ENCODE measurements at places on chromosomes 2 and 18. TPM values are rescaled to one million over a fixed set of nuclear protein-coding genes. Genes with fewer than 3 reads are reported as not detected.

Gene VAMP8
- 183 TPM for polyA plus RNA-seq

Gene C2orf81
- polyA plus RNA-seq: 0.81 TPM

Gene MAL
- 3.8 TPM for polyA plus RNA-seq

Gene FOXD4L1
- 0.45 TPM for polyA plus RNA-seq

Gene CCDC85A
- 1.2 TPM for polyA plus RNA-seq

Gene ANKRD30B
- not detected for polyA plus RNA-seq

Gene GPR75
- polyA plus RNA-seq: not detected

Gene TCF23
- 0.03 TPM for polyA plus RNA-seq

Gene GRHL1
- polyA plus RNA-seq: 0.54 TPM

Gene LBX2
- 37.5 TPM for polyA plus RNA-seq

Gene TIA1
- 31.7 TPM for polyA plus RNA-seq

Gene CXCR1
- polyA plus RNA-seq: 0.03 TPM

Gene NAT8
- not detected for polyA plus RNA-seq

Gene VSNL1
- 0.07 TPM for polyA plus RNA-seq

Gene FN1
- polyA plus RNA-seq: 90.6 TPM

Gene ADAM23
- polyA plus RNA-seq: 1.4 TPM

Gene CFAP53
- polyA plus RNA-seq: 0.67 TPM

Gene SLC14A1
- polyA plus RNA-seq: 1.3 TPM

Gene GPBAR1
- polyA plus RNA-seq: 1.4 TPM

Gene FAM124B
- 2.0 TPM for polyA plus RNA-seq

Gene RND3
- polyA plus RNA-seq: 14.8 TPM

Gene SETBP1
- not detected for polyA plus RNA-seq

Gene IL36A
- polyA plus RNA-seq: not detected

Gene SCTR
- polyA plus RNA-seq: 41.0 TPM

Gene DNAJC5G
- polyA plus RNA-seq: not detected

Gene RASGRP3
- polyA plus RNA-seq: 1.6 TPM

Gene CFAP65
- polyA plus RNA-seq: 0.06 TPM

Gene CYS1
- 0.54 TPM for polyA plus RNA-seq

Gene CD8B2
- polyA plus RNA-seq: not detected

Gene DNAH7
- under 0.01 TPM for polyA plus RNA-seq

Gene LRRC30
- not detected for polyA plus RNA-seq

Gene IL1A
- 0.24 TPM for polyA plus RNA-seq

Gene CASP8
- polyA plus RNA-seq: 16.2 TPM
